HuH-7.5 (cell line): ENCODE measurements at places on chromosomes 11 and 22.

DNA sequence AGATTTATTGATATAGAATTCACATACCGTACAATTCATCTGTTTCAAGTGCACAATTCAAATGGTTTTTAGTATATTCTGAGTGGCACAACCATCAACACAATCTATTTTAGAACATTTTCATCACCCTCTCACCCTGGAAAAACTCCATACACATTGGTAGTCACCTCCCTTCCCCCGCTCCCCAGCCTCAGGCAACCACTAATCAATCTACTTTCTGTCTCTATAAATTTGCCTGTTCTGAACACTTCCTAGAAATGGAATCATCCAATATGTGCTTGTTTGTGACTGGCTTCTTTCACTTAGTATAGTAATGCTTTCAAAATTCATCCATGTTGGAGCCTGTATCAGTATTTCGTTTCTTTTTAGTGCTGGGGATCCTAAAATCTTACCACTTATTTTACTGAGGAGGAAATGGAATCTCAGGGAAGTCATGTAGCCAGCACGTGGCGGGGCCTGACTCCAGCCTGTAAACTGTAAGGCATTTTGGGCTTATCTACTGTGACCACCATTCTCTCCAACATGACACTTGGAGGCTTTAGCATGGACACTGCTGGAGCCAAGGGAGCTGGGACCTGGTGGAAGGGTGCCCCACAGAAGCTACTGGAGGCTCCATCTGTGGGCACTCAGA is 905 bp upstream of the UCP3 start:
- DNase-seq: no peak

GRCh38 chr22:29359469-29359868 is 28.9 kb downstream of the AP1B1 start:
- peak; percentile 64 for DNase-seq

DNA sequence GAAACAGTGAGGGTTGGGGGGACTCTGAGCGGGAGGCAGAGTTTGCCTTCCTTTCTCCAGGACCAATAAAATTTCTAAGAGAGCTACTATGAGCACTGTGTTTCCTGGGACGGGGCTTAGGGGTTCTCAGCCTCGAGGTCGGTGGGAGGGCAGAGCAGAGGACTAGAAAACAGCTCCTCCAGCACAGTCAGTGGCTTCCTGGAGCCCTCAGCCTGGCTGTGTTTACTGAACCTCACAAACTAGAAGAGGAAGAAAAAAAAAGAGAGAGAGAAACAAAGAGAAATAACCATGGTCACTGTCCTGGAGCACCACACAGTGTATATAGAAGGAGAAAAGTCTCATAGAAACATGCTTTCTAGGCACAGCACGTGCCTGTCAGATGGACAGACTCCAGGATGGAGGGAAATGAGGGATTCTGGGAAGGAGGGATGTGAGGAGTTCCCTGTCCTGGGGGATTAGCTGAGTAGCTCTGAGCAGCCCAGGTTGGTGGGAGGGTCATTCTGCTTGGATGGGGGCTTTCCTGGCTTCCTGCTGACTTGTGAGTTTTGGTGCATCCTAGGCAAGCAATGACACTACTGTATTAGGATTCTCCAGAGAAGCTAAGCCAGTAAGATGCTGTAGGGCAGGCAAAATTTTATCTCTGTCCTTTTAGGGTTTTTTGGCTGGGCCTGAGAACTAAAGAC is 3.1 kb downstream of the GSTP1 start:
- DNase-seq: no peak

DNA sequence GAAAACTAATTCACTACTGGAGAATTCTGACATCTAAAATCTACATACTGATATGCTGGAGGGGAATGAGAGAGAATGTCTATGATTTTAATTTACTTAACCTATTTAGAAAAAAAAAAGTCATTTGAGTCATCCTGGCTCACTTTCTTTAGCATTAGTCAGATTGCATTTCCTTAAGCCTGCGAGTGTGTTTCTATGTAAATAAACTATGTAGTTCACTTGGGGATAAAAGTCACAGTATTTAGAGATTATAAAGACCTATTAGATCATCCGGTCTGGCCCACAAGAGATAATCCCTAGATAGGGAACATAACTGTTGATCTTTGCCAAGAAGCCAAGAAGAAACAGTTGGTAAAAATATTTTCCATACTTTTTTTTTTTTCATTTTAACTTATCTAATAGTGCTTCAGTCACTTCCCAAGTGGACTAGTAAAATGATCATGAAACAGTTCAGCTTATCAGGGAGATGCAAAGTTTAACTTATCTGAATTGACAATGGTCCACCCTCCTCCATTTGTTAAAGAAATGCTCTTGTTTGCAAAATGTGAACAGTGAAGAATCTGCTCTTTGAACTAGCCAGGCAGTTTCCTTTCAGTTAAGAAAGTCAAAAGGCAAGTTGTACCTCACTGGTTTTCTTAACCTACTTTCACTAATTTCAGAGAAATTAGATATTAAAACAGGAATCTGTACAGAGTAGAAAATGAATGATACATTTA is 21.2 kb upstream of the BLID start:
- no peak for DNase-seq

DNA sequence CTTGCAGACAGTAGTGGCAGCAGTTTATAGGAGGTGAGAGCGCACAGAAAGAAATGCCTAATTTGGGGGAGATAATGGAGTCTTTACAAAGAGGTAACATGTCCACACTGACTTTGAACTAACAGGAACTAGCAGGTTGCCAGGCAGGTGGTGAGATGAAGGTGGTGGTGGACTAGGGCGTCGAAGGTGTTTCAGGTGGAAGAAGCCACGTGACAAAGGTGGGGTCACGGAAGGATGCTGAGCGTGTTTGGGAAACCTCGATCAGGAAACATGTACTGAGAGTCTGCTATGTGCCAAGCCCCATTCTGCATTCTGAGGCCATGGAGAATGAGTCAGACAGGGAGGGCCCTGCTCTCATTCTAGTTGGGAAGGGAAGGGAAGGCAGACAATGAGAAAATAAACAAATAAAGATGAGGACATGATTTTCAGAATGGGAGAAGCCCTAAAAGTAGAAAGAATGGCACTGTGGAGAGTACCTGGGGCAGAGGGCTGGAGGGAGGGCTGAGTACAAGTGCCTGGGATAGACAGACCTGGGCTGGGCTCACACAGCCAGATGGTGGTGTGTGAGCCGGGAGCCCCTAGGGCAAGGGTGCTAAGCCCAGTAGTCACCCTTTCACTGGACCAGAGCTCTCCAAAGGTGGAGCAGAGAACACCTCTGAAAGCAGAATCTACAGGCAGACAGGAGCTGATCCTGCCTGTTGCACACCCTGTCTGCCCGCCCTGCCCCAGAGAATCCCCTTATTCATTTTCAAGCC is 16.2 kb upstream of the NNMT start:
- no peak for DNase-seq

DNA sequence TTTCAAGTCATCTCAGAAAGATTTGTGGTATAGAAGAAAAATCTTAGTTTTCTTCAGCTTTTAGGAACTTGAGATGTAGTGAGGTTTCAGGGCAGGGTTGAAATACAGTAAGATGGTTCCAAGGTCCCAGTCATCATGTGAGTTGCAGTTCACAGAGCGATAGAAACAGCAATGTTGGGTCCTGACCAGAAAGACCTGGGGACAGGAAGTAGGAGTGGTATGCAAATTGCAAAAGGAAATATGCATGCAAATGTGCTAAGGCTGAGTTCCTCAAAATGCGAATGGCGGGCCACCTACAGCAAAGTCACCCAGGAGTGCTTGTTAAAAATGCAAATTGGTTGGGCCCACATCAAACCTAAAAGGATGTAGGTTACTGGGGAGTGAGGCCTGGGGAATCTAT is 1032.7 kb upstream of the TENM4 start:
- DNase-seq: no peak

- DNase-seq: no peak
These were observed 33.8 kb downstream of the AMOTL1 start for GRCh38 chr11:94801866-94802460.

DNA sequence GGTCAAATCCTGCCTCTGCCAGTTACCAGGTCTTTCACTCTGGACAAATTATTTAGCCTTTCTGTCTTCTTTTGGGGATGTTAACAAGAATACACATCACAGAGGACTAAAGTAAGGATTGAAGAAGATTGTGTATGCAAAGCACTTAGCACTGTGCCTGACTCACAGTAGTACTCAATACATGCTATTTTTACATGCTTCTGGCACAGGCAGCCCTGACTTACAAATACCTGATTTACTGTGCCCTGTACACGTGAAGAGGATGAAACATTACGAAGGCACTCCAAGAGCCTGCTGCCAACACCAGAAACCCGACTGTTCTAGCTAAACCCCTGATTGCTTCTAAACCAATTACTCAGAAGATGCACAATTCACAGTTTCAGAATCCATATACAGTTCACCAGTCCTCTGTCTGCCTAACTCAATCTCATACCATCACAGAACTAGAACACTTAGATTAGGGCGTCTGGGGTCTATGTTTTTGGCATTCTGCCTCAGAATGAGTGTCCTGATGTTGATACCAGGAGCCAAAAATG is 300.9 kb upstream of the DDI1 start:
- no peak for DNase-seq

GRCh38 chr11:129888451-129888850 is 6.9 kb downstream of the NFRKB start:
- no peak for DNase-seq

DNA sequence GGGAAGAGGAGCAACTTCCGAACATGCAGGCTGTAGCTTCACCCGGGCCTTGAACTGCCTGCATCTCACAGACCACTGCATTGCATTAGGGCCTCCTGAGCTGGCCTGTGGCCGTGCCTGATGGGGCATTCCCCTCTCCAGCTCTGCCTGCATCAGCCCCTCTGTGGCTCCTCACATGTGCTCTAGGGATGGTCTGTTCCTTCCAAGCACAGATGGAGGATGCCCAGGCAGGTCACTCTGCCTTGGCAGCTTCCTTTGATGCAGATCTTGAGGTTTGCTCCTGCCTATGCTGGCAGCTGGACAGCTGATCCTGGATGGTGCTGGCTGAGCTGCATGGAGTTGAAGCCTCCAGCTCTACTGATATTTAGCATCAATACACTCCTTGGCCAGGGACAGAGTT is 28.5 kb downstream of the AMPD3 start:
- no peak for DNase-seq

DNA sequence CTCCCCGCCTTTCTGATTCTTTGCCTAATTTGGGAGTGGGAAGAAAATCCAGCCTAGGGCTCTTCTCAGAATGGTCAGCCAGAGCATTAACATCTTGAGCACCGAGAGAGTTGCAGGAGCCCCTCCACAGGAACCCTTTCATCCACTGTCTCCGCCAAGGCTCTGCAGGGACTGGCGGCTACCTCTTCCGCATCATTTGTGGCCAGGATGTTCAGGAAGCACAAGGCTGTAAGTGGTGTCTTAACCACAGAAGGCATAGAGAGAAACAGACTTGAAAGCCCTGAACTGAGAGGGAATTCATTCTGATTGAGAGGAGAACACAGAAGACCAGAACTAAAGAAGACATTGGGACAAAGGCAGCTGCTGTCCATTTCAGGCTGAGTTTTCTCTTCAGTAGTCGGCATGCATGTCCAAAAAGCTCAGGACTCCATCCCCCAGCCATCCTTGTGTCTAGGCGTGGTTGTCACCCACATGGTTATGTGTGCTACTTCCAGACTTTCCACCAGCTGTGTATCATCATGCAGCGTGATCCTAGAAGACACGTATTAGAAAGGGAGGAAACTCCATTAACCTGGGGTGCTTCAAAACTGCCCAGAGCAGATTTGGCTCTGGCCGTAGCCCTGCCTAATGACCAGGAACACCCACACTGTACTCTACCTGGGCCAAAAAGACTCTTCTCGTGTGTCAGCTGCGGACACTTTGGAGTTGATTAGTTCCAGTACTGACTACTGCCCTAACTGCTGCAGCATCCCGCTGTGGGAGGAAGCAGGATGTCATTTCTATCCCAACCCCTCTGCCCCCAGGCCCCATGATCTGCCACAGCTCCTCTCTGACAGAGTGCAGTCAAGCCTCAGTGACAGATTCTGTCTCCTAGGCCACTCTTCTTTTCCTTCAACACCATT is 725.1 kb downstream of the NTM start:
- no peak for DNase-seq

- DNase-seq: no peak
These were observed 184.4 kb upstream of the NCAM1 start for GRCh38 chr11:112776834-112777233.

- no peak for DNase-seq
These were observed 266.1 kb downstream of the MN1 start for GRCh38 chr22:27535452-27535851.

GRCh38 chr22:45198463-45198795 is 34.7 kb downstream of the NUP50 start:
- no peak for DNase-seq

DNA sequence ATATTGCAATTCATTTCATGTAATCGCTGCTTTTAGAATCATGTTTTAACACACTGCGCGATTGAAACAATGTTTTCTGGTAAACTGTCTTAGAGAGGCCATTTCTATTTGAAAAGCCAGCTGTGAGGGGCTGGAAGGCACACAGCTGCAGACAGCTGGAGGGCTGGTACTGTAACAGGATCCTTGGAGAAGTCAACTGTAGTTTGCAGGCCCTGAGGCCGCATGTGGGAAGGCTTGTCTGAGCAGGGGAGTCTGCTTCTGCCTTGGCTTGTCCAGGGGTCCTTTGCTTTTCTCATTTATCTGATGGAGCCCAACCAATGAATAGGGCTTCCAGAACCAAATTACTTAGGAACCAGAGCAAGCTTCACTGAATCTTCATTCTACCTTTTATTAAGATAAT is 313.5 kb downstream of the BLID start:
- DNase-seq: no peak

GRCh38 chr11:108669711-108670110 is 4.8 kb downstream of the DDX10 start:
- DNase-seq: no peak

GRCh38 chr11:22192642-22193347 is at the start of gene ANO5:
Gene ANO5, plus strand, starts transcription at chr11:22193085. Its CDS starts 408 bp downstream, at chr11:22193493.
- peak; percentile 47 for DNase-seq

DNA sequence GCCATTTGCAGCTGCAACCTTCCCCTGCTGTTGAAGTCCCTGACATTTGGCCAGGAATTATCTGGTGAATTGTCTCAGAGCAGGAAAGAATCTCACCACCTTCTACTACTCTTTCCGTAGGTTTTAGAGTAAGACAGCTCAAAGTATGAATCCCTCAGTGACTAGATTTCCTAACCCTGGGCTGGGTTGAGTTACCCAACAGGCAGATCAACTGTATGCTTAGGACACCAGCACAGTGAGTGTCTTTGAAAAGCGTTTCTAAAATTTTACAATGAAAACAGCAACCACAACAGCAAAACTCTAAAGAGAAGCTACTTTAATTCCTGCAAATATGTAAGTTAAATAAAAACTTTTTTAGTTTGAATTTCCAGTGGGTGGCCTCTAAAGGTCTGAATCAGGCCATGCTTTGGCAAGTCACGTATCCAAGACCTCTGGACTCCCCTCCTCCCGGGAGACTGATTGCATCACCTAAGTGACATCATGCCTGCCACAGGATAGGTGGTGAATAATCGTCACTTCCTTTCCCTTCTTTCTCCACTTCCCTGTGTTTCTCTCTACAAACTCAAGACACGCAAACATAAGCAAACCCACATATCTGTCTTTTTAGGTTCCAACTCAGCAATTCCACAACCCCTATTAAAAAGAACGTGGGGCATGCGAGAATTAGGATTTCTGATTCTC is 7.8 kb downstream of the OR8B12 start:
- no peak for DNase-seq

- no peak for DNase-seq
These were observed 29.2 kb upstream of the CBX6 start for GRCh38 chr22:38901111-38901641.
